HT1080 (cell line): ENCODE measurements at places on chromosomes 5 and 9. TPM values are rescaled to one million over a fixed set of nuclear protein-coding genes. Genes with fewer than 3 reads are reported as not detected.

- DNase-seq: no peak
These were observed 51.1 kb downstream of the GCNT1 start for GRCh38 chr9:76510041-76510440.

DNA sequence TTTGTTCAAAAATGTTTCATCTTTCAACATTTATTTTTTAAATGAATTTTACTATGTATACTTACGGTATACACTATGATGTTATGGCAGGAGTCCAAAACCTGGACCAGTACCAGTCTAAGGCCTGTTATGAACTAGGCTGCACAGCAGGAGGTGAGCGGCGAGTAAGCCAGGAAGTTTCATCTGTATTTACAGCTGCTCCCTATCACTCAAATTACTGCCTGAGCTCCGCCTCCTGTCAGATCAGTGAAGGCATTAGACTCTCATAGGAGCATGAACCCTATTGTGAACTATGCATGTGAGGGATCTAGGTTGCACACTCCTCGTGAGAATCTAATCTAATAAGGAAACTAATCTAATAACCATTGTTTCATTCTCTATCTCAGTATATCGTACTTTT lies 715.5 kb upstream of the PTPRD start:
- peak; percentile 10 for DNase-seq

DNA sequence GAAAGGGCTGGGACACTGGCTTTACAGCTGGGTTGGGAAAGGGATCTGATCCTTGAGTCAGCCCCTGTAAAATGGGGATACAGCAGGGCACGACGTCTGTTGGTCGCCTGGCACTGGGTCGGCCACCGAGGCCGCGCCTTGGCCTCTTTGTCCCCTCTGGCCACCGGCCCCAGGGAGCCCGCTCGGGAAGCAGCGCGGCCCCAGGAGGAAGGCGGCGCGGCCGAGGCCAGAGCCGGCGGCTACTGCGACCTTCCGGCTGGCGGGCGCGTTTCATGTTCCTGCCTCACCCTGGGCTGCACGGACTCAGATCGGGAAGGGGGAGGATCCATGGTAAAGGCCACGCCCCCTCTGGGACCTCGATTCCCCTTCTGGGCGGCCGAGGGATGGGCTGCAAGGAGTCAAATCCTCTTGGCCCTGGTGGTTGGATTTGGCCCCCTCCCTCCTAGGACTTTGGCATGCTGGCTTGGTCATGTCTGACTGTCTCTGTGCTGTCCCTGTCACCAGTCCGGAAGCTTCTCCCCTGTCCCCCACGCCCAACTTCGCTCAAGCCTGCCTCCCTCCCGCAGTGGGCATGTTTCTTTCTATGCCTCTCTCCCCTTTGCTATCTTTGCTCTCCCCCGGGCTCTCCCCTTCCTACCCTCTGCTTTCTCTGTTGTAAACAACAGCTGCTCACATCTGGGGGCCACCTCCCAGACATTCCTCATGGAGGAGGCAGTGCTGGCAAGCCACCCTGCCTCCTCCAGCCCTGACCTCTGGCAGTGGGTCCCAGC lies 25.8 kb downstream of the FPGS start:
- DNase-seq: no peak

DNA sequence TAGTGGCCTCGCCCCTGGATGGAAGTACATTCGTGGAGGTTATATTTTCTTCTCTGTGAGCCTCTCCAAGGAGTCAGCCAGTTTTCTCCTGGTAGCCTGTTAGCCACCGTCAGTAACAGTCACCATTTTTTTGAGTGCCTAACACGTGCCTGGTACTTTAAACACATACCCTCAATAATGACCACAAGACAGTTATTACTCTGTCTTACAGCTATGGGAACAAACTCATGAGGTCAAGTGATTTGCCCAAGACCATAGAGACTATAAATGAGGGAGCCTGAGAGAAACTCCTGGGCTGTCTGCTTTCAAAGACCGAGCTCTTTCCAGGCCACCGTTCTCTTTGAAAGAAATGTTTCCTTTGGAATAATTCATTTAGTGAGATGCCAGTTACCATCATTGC lies 90.4 kb downstream of the PALM2AKAP2 start:
- no peak for DNase-seq

DNA sequence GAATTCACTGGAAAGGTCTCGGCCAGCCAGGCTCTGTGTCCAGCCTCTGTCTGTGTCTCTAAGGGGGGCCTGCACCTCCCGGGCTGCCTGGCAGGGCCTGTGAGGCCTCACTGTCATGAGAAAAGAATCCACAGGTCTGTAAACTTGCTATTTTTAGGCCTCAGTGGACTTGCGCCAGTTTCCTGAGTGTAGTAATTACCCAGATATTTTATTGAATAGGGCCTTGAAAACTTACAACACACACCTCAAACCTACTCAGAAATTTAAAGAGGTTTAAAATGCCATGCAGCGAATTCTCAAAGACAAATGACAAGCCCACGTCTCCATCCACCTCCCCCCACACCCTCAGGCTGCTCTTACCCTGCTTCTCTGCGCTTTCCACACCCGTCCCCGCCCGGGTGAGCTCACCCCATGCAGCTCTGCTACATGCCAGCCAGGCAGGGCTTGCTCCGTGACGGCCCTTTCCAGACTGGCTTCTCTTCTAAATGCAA lies 8.8 kb upstream of the TENT4A start:
- DNase-seq: peak; percentile 87

DNA sequence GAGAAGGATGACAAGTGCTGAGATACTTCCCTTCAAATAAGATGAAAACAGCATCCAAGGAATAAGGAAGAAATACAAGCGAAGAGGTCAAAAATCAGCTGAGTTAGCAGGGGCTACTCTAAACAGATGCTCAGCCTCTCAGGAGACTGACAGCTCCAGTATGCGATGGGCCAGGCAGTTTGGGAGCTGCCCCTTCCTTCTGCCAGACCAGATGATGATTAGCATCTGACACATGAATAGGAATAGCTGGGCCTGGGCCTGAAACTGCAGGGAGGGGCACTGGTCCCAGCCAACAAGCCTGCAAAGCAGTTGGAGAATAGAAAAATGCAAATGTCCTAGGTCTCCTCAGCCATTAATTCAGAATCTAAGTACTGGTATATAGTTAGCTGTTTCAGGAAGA lies 13.1 kb upstream of the MAP3K1 start:
- DNase-seq: no peak

Gene PRRT1B
- total RNA-seq: not detected in 2 replicates

Gene BSPRY
- not detected in 2 replicates for total RNA-seq
